Stimulated activated CD4-positive, alpha-beta T cell treated with anti-CD3 and anti-CD28 coated beads, Interleukin-15, amount 100 ng/mL, for 1 hour (primary cell): ENCODE measurements at places on chromosomes 12 and 14.

GRCh38 chr14:93369713-93370266 lies 22.8 kb downstream of the COX8C start:
- DNase-seq: no peak

GRCh38 chr14:91754185-91754584 lies 22.3 kb upstream of the CATSPERB start:
- no peak for DNase-seq

DNA sequence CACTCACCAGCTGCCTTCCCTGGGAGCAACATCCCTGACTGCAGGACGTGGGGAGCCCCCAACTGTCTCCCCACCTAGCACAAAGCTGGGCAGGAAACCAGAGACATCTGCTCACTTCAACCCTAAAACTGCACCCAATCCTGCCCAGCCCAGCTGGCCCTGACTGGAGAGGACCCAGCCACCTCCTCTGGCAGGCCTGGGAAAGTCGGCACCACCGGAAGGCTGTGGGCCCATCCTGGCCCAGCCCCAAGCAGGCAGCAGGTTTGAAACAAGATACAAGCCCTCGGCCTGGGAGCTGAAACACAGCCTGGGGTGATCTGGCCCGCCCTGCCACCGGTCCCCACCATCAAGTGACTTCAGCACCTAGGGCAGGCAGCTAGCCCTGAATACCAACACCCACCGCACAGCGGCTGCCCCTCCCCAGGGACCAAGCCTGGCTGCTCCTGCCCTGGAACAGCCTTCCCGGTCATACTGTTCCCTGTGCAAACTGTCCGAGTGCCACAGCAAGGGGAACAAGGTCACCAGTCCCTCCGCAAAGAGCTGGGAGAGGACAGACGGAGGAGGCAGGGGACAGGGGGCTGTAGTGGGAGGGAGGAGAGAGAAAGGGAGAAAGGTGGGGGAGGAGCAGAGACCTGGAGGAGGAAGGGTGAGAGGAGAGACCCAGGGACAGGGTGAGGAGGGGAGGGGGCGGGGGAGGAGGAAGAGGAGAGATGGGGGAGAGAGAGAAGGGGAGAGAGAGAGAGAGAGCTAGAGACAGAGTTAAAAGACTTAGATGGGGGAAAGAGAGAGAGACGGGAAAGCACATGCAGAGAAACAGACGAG lies 115.7 kb downstream of the RFLNA start:
- no peak for DNase-seq

DNA sequence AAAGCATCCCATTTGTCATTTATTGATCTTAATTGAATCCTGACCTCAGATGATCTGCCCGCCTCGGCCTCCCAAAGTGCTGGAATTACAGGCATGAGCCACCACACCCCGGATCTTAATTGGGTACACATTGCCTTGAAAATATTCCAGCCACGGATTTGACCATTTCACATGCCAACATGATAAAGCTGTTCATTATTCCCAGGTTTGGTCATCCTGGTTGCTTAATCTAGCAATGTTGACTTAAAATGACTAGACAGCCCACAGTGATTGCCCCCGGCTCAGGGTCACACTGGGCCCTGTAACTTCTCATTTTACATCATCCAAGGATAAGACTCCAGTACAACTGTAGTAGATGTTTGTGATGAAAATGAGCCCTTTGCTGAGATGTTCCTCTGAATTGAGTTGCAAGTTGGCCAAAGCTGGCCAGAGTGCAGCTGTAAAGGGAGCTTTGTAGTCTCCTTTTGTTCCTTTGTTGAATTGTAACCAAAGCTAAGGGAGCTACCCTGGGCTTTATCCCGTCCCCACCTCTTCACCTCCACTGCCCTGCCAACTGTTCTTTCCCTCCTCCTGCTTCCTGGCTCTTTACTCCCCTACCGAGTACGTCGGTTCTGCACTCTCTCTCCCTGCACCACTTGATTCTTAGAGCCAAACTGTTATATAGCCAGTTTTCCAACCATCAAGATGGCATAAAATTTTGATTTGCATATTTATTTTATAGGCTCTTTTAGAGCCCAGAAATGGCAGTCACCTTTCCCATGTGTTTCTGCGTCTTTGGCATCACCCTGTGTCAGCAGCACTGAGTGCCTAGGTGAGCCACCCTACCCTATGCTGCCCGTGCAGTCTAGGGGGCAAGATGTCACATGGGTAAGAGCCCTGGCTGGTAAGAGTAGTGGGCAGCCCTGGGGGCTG lies 141.3 kb upstream of the HIF1A start:
- DNase-seq: no peak

- no peak for DNase-seq
Observed at GRCh38 chr12:85796001-85796400, 40.2 kb downstream of the RASSF9 start.

DNA sequence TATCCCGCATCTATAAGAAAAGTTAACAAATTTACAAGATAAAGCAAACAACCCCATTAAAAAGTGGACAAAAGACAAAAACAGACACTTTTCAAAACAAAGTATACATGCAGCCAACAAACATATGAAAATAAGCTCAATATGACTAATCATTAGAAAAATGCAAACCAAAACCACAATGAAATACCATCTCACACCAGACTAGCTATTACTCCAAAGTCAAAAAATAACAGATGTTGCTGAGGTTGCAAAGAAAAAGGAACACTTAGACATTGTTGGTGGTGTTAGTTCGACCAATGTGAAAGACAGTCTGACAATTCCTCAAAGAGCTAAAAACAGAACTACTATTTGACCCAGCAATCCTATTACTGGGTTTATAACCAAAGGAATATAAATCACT lies 968.6 kb upstream of the USP15 start:
- no peak for DNase-seq

- DNase-seq: no peak
Observed at GRCh38 chr14:103216857-103217256, 93.6 kb downstream of the TNFAIP2 start.

DNA sequence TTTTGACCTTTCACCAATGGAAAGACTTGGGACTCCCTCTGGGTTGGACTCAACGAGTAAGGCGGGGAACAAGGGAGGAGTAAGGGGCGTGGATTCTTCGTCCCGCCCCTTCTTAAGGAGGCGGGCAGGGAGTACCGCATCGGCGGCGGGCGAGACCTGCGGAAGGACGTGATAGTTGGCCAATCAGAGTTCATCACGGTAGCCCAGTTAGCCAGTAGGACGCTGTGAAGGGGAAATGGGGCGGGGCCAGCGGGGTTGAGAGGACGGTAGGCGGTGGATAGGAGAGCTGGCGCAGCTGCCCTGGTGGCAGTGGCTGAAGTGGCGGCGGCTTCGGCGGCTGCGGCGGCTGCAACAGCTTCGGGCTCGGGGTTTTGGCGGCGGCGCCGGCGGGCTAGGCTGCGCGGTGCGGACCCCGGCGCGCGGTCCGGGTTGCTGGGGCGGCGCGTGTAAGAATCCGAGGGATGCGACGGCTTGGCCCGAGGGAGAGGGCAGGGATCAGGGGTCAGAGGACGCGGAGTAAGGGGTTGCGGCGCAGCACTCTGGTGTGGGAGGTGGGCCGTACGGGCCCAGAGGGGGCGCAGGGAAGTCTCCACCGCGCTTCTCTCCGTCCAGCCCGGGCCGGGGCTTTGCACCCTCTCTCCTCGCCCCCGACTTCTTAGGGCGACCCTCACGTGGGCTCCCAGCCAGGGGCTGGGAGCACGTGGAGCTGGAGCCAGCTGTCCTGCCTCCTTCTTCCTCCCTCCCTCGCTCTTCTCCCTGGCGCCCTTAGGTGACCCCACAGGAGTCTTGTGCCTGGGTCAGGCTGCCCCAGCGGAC lies at the start of gene TPCN1:
TPCN1 (plus strand) TSS at position 284 of the 816 bp plus-strand sequence. CDS start 5,389 bp downstream, outside the sequence.
- DNase-seq: peak; percentile 97

- no peak for DNase-seq
Observed at GRCh38 chr12:98894412-98895085, 249.5 kb downstream of the APAF1 start.

DNA sequence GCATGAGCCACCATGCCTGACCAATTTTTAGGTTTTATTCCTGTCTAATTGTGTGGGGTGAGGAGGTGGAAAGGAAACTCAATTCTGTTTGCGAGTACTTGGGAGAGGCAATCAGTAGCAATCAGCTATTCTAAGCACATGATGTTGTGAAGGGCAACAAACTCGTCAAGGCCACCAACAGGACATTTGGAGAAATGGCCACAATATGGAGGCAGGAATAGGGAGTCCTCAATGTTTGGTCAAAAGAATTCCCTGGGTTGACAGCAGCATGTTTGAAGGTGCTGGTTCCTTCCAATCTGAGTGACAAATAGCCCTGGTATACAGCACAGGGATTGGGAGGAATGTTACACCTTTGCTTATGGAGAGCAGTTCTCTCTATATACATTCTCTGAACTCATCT lies 32.7 kb upstream of the USP44 start:
- no peak for DNase-seq

DNA sequence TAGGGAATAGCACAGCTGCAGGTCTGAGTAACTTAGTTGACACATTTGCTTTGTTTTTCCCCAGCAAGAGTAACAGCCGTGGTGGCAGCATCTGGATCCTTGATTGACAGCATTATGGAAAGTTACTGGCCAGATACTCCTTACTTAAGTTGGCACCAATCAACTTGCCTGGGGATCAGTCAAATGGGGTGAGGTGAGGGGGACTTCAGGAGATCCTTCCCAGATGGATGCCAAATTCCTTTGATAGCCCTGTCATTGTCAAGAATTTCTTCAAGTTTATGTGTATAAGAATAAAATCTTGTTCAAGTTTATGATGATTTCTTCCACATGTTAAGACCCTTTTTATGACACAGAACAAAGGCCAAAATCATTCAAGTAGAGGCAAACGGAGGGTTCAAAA lies 618.4 kb downstream of the SLC6A15 start:
- DNase-seq: no peak

- DNase-seq: no peak
Observed at GRCh38 chr12:104576980-104577580, 120.3 kb downstream of the CHST11 start.

- DNase-seq: no peak
Observed at GRCh38 chr12:31315044-31315715, 10.8 kb downstream of the SINHCAF start.

DNA sequence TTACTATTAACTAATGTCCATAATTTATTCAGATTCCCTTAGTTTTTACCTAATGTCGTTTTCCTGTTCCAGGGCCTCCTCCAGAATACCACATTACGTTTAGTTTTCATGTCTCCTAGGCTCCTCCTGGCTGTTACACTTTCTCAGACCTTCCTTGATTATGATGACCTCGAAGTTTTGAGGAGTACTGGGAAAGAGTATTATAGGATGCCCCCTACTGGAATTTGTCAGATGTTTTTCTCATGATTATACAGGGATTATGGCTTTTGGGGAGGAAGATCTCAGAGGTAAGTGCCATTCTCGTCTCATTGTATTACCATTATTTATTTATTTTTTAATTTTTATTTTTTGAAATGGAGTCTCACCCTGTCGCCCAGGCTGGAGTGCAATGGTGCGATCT lies 17.7 kb upstream of the C1S start:
- no peak for DNase-seq

- DNase-seq: no peak
Observed at GRCh38 chr14:40417777-40418401, 985.7 kb upstream of the FBXO33 start.

DNA sequence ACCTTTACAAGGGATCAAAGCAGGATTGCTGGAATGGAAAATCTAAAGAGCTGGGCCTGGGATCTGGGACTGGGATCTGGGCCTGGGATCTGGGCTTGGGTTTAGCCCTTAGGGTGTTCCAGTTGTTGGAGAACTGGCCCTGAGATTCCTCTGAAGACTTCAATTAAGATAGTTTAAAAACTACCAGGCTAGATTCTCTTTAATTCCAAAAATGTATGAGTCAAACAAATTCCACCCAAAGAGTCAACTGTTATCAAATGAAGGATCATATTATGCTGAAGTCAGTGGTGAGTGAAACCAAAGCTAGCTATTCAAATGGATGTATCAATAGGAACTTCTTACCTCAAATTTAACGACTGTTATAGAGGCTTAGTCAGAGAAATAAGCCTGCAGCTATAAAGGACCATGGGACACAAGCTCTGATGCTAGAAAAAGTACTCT lies 40.5 kb downstream of the LIMA1 start:
- no peak for DNase-seq

GRCh38 chr12:80756875-80757274 lies 40.2 kb downstream of the MYF5 start:
- no peak for DNase-seq

DNA sequence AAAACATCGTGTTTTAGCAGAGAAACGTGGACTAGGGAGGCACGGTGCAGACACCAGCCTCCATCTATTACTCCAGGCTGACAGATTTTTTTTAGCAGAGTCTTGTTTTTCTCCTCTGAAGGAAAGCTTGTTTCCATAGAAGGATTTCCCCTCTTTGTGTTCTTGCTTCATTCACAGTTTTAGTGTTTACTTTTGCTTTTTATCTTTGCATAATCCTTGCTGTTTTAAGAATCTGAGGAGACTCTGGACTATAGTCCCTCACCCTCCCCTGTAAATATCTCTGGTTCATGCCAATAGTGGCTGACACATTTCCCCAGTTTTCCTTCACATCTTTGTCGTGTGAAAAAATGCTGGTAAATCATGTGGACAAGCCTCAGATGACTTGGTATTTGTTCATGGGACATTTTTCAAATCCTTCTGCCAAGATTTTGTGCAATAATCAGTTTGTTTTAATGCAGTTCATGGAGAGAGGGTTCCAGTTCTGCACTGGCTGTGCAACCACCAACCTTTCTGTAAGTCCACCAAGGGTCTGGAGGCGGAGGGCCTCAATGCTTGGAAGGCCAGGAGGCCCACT lies 39.9 kb upstream of the TMCC3 start:
- DNase-seq: no peak

GRCh38 chr14:49972131-49972671 lies 79.3 kb downstream of the ARF6 start:
- DNase-seq: no peak

- DNase-seq: no peak
Observed at GRCh38 chr14:104212206-104213095, 74.1 kb downstream of the KIF26A start.

GRCh38 chr12:14561677-14562238 lies 5.9 kb downstream of the PLBD1 start:
- DNase-seq: no peak

DNA sequence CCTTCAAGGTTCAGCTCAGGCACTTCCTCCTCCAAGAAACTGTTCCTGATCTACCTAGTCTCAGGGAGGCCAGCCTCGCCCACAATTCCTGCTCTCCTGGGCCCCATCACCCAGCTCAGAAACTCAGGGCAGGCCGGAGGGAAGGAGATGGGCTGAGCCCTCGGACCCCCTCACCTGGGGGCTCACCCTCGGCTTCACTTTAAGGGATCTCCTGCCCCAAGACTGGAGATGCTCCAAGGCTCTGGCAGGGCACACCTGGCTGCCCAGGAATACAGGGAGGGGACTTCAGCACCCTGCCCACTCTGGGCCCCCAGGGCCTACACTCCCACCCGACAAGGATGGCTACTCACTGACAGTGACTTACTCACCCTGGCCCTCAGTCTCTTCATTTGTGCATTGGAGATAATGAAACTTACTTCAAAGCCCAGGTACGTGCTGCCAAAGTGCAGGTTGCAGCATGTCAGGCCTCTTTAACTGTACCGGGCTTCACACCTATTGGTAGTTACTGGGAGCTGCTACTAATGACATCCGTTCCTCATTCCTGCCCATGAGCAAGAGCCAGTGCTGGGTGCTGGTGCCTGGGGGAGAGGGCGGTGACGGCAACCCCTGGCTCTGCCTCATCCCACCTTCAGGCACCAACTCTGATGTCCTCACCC lies 21.0 kb upstream of the PPP1R13B start:
- no peak for DNase-seq

- DNase-seq: no peak
Observed at GRCh38 chr12:65694130-65694529, 130.2 kb upstream of the HMGA2 start.

- DNase-seq: no peak
Observed at GRCh38 chr12:105347499-105347898, 17.0 kb downstream of the C12orf75 start.

GRCh38 chr12:8871068-8871467 lies 43.2 kb upstream of the PHC1 start:
- no peak for DNase-seq
